ENCODE measurements at places on chromosomes 13 and 19.

DNA sequence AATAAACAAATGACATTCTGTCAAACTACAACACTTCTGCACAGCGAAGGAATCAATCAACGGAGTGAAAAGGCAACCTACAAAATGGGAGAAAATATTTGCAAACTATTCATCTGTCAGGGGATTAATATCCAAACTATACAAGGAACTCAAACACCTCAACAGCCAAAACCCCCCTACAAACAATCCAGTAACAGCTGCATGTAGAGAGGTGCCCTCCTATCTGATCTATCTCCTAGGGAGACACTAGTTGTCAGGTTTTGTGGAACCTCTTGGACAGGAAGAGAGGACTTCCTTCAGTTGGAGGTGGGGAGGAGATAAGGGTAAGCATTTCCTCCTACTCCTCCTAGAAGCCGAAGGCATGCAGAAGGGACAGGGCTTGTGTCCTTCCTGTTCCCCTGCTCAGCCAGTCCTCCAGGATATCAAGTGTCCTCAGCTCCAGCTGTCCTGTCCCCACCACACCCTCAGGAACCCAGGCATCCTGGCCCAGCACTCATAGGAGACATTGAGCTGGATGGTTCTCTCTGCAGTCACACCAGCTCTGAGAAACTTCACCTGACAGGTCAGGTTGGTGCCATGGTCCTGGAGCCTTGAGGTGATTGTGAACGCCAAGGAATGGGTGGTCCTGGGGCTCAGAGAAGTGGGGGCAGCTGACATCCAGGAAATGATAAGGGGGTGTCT lies 9.8 kb upstream of the SIGLEC8 start:
- DNase-seq: no peak

DNA sequence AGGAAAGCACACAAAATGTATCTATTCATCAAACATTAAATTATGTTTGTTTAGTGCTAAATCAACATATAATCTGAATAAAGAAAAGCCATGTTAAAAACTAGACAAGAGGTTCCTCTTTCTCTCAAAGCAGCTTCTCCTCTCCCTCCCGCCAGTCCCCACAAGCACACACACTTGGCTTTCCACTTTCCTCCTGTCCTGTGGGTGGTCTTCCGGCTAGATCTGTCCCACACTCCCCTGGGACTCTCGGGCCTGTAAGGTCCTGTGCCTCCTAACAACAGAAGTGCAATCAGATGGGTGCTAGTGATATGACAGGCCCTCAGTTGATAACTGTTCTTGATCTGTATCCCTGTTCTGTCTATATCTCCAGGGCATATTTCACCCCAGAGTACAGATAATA lies 45.6 kb upstream of the RAP2A start:
- no peak for DNase-seq

- DNase-seq: no peak
Observed at GRCh38 chr13:106349080-106349931, 186.2 kb downstream of the EFNB2 start.

GRCh38 chr13:45137526-45137925 lies 17.2 kb downstream of the GTF2F2 start:
- DNase-seq: no peak

GRCh38 chr13:80117515-80117914 lies 223.4 kb downstream of the SPRY2 start:
- DNase-seq: no peak

All from stimulated activated CD8-positive, alpha-beta memory T cell treated with anti-CD3 and anti-CD28 coated beads, Interleukin-7, amount 100 ng/mL, for 4 hours (primary cell).